Tongue (tissue), 3 donors: ENCODE measurements at places on chromosomes 1 and 21. TPM values are rescaled to one million over a fixed set of nuclear protein-coding genes. Genes with fewer than 3 reads are reported as not detected.

UQCRHL gene
- 1.1 TPM for total RNA-seq

DNA sequence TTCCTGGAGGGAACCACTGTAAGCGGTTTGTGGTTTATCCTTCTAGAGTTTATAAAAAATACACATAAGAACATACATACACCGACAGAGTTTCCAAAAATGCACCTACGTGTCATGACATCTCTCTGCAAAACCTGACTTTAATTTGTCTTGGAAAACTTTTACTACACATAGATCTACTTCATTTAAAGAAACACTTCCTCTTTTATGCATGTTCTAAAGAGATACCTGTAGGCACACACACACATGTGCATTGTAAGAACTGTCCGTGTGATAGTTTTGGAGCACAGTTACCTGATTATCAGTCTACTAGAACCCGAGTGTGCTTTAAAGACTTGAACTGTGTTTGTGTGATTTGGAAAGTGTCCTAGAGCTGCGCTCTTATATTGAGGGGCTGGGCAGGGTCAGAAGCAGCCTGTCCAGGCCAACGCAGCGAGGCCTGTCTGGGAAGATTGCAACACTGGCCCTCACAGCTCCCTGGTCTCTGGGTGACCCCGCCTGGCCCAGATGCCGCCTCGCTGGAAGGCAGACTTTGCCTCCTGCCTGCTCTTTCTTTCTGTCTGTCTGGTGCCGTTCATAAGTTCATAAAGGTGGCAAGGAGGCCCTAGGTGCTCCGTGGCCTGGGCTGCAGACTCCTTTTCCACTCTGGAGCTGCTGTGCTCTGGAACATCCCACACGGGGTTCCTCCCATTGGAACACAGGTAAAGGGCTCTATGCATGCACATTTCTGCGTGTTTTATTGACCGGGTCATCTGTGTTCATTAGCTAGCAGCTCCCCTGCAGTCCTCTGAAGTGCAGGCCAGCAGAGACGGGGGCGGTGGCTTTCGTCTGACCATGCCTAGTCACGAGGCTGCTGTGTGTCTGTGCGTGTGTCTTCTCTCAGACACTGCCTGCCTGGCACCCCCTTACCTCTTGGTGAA lies 46.3 kb downstream of the AGPAT3 start:
- no peak for DNase-seq

GJA5 gene
- 15.4 TPM for total RNA-seq

- no peak for DNase-seq
Observed at GRCh38 chr21:41634211-41634694, 126.3 kb upstream of the TMPRSS2 start.

DNA sequence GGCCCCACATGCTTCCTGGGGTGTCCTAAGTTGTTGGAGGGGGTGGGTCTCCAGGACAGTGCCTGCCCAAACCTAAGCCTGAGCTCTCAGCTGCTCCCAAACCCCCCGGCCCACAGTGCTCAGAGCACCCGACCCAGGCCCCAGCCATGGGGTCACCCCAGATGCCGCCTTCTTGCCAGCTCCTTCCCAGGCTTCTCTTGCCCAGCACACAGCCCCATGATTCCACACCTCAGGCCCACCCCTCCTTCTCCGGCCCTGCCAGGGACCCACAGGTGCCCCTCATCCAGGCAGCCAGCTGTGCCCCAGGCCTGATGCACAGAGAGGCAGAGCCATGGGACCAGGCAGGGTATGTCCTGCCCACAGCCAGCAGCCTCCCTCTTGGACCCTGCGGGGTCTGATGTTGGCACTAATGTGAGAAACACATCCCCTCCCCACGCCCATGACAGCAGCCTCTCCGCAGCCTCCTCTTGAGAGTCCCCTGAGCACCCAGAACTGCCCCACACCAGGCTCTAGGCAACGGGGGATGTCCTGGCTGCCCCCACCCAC lies 4.9 kb downstream of the WNT9A start:
- no peak for DNase-seq
